ENCODE measurements at places on chromosomes 6 and 20.

GRCh38 chr20:5827098-5827853, 77.1 kb downstream of the SHLD1 start:
- no peak for DNase-seq

- no peak for DNase-seq
These were observed 9.8 kb upstream of the HLA-DRB5 start for GRCh38 chr6:32539839-32540238.

GRCh38 chr6:46909371-46909770, 12.4 kb downstream of the ADGRF5 start:
- no peak for DNase-seq

DNA sequence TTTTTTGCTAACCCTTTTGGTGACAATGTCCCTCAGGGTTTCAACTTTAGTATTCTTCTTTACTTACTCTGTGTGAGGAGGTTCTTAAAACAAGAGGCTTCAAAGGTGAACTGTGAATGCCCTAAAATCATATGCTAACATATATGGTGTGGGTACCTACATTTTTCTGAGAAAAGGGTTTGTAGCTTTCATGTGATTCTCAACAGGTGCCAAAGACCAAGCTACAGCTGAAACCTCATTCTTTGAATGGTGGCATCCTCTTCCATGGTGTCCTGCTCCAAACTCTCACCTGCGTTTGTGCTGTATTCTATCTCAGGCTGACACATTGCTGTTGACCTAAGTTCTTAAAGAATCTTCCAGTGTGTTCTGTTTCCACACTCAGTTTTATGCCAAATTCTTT, 177.3 kb downstream of the PRL start:
- DNase-seq, result no peak

- DNase-seq, result peak; percentile 79
These were observed 132.8 kb upstream of the ZNF184 start for GRCh38 chr6:27605401-27606342.

DNA sequence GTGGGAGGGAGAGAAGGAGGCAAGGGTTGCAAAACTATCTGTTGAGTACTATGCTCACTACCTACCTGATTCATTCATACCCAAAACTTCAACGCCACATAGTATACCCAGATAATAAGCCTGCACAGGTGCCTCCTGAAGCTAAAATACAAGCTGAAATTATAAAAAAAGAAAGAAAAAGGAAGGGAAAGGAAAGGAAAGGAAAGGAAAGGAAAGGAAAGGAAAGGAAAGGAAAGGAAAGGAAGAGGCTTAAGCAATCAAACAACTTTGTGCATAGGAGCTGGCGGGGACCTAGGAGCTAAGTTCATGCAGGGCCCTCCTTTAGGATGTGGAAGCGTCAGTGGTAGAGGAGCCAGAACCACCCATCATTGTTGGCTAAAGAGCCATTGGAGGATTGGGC, 108.9 kb upstream of the SYNDIG1 start:
- no peak for DNase-seq

GRCh38 chr20:38167851-38168760, 3.0 kb upstream of the TGM2 start:
- peak; percentile 83 for DNase-seq

DNA sequence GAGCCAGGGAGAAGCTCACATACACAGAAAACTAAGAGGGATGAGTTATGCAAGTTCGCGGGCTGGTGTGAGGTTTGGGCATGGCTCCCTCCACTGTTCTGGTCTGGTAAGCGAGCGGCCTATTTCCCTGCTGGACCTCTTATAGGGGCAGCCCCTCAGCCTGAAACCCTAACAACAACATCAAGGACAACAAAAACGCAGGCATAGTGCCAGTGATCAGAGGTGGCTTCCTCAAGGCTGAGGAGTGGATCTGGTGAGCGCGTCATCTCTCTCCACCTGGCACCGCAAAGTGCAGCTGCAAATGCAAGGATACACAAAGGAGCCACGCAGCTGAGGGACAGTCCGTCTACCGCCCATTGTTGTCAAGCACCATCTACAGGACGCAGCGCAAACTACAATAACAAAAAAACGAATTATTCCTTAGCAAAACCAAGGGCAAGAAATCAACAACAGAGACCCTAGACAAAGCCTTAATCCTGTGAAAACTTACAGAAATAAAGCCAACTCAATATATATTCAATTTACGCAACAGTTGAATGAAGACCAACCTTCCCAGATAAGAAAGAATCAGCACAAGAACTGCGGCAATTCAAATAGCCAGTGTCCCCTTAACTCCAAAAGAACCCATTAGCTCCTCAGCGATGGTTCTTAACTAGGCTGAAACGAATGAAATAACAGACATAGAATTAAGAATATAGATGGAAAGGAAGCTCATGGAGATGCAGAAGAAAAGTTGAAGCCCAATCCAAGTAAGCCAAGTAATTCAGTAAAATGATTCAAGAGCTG, 9.2 kb upstream of the DEFB110 start:
- no peak for DNase-seq

GRCh38 chr20:60628749-60629148, 623.3 kb upstream of the CDH4 start:
- no peak for DNase-seq

GRCh38 chr6:39314273-39314795, at the start of gene KCNK17:
Gene KCNK17 (minus strand): TSS chr6:39314419. CDS start chr6:39314320, 99 bp downstream.
- no peak for DNase-seq

DNA sequence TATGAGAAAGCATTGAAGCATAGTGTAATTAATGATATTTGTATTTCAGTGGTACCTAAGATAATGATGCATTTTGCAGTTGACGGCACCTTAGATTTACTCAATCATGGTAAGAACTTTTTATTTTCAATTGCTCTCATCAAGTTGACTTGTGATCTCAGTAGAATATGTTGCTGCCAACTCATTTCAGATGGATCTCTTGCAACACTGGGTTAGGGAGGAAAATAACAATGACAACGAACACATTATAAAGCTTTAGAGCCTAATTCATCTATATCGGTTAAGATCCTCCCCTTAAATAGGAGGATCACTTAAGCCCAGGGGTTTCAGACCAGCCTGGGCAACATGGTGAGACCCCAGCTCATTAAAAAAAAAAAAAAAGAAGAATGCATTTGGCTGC, 18.0 kb upstream of the TBC1D22B start:
- DNase-seq, result no peak

DNA sequence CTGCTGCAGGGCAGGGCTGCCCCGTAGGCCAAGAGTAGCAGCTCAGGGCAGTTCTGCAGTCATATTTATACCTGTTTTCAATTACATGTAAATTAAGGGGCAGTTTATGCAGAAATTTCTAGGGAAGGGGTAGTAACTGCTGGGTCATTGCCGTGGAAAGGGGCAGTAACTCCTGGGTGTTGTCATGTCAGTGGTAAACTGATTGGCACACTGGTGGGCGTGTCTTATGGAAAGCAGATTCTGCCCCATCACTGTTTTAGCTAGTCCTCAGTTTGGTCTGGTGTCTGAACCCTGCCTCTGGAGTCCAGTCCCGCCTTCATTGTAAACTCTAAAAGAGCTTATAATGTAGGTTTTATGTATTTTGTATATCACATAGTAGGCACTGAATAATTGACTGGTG, 22.1 kb downstream of the MAP3K4 start:
- no peak for DNase-seq

- peak; percentile 56 for DNase-seq
These were observed 760 bp upstream of the IBTK start for GRCh38 chr6:82248273-82248735.

GRCh38 chr6:55822815-55823214, 52.6 kb downstream of the BMP5 start:
- DNase-seq, result no peak

DNA sequence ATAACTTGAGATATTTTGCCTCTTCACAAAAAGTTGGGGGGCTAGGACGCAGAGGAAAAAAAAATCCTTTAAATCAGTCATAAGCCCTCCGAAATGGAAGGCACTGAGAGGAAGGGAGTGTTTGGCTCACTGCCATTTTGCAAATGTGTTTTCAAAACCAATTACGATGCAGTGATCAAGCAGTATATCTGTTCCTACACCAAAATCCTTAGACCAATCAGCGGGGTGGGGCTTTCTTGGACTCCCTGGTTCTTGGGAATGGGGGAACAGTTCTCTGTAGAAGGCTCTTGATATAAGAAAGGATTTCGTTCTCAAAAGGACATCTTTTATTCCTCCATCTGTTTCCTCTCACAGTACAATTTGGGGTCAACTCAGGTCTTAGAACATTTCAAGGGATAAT, 478.6 kb upstream of the JARID2 start:
- DNase-seq, result no peak

GRCh38 chr6:116327803-116328527, 42.8 kb upstream of the DSE start:
- peak; percentile 63 for DNase-seq

DNA sequence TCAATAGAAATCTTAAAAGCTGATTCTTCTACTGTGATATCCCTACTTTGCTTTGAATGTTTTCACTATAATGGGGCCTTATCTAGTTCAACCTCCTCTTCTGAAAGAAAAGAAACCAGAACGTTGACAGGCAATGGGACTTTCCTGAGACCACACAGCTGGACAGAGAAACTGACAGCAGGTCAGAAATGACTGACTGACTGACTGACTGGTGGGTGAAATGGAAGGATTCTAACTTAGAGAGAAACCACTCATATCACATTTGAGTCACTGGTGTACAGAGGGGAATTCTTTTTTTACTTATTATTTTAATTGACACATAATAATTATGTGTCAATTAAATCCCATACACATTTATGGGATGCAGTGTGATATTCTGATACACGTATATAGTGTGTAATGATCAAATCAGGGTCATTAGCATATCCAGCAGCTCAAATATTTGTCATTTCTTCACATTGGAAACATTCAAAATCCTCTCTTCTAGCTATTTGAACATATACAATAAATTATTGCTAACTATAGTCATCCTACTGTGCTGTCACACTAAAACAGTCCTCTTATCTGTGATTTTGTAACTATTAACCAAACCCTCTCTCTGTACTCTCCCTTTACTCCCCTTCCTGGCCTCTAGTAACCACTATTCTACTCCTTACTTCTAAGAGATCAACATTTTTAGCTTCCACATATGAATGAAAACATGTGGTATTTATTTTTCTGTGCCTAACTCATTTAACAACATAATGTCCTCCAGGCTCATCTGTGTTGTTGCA, 64.8 kb upstream of the NRSN1 start:
- DNase-seq, result no peak

GRCh38 chr20:49345524-49345923, 67.7 kb upstream of the ZNFX1 start:
- peak; percentile 35 for DNase-seq

All from astrocyte of the spinal cord (primary cell).